ENCODE measurements at places on chromosomes 12 and 14.

- no peak for DNase-seq
Measured at GRCh38 chr12:57381693-57382220, 49.1 kb downstream of the R3HDM2 start.

DNA sequence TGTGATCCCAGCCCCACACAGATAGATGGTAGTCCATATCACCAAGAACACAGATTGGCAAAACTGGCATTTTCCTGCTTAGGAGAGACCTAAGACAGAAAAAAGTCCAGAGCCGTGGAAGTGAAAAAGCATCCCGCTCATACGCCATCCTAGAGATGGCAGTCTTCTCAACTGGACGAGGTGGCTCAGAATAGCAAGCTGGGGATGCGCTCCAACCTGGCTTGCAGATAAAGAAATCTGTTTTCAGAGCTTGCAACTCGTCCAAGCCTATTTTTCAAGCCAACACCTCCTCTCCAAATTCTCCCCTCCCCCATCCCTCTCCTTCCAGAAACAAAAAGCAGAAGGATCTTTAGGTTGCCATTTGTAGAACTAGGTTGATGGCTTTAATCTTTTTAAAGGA lies 74.3 kb upstream of the OTX2 start:
- DNase-seq, result no peak

DNA sequence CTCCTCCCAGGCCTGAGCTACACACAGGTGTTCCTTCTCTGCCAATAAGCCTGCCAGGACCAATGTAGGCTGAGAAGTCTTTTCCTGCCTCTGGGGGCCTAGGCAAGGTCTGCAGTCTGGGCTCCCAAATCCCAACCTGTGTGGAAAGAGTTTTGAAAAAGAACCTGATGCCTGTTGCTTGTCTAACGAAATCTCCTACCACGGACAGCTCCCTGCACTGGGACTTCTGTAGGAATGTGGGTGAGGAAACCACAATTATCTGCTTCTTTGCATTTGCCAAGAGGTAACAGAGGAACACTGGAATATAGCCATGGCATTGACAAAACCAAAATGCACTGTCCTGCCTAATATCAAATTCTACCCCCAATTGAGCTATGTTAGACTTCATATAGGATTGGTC lies 877.0 kb upstream of the TMEM132C start:
- DNase-seq, result no peak

DNA sequence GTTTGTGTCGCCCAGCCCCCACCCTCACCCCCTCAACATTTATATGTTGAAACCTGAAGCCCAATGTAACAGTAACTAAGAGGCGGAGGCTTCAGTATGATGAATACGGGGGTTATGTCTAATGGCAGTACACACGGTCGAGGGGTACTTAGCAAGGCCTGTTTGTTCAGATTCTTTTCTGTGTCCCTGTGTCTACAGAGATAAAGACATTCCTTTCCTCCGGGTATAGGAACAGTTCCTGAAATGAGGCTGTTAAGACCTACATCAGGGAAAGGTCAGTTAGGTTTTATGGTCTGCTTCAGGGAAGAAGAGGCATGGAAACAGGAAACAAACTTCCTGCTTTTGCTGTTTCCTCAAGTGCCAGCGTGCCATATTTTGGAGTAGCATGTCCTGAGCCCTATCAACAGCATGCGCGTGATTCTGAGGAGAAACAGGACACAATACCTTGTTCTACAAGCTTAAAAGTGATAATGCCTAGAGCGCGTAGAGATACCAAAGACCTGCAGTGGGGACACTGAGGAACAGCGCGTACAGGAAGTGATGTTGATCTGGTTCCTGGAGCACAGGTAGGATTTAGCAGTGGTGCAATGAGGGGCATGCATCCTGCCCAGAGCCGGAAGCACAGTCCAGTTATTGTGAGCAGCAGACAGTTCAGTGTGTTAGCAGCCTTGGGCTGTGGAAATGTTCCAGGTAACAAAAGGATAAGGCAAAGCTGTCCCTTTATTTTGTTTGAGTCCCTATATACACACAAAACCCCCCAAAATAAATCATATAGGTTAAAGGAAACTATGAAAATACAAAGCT lies 47.2 kb downstream of the FGD4 start:
- no peak for DNase-seq

DNA sequence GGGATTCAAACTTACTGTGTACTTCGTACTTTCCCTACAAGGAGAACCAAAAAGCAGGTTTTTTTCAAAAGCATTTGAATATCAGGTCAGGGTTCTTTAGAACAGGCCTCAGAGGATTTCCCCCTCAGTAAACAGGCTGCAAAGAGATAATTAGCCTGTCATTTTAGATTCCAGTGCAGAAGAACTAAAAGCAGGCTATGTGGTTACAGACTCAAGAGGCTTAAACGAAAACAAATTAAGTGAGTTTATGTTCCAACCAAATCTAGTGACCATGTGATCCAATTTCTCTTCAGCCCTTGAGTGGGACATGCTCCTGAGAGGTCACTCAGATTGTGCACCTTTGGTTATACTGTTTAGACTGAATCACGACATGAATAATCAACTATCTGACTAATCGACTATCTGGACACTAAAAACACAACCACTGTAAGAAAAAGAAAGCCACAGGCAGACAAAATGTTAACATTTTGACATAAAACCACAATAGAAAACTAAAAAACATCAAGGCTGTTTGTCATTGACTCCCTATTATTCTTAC lies 4.5 kb downstream of the TMED8 start:
- no peak for DNase-seq

GRCh38 chr14:104334424-104335161 lies 196.2 kb downstream of the KIF26A start:
- DNase-seq, result no peak
